ENCODE measurements at places on chromosomes 6 and 20. TPM values are rescaled to one million over a fixed set of nuclear protein-coding genes. Genes with fewer than 3 reads are reported as not detected.

ZNF165 gene
- 0.25 TPM for polyA plus RNA-seq

PCK1 gene
- polyA plus RNA-seq: not detected

HDGFL1 gene
- not detected for polyA plus RNA-seq

DEFB132 gene
- polyA plus RNA-seq: not detected

DEFB124 gene
- 0.26 TPM for polyA plus RNA-seq

ECT2L gene
- 0.02 TPM for polyA plus RNA-seq

MCCD1 gene
- not detected for polyA plus RNA-seq

NTSR1 gene
- polyA plus RNA-seq: 3.1 TPM

GSTA1 gene
- not detected for polyA plus RNA-seq

TRIM15 gene
- polyA plus RNA-seq: not detected

SLC22A23 gene
- polyA plus RNA-seq: not detected

NOX3 gene
- polyA plus RNA-seq: not detected

SNHG17 gene
- polyA plus RNA-seq: 40.3 TPM

HSPA1L gene
- polyA plus RNA-seq: 0.69 TPM

SLC17A1 gene
- not detected for polyA plus RNA-seq

GGTLC1 gene
- not detected for polyA plus RNA-seq

BFSP1 gene
- 7.1 TPM for polyA plus RNA-seq

GSTA3 gene
- polyA plus RNA-seq: not detected

COL20A1 gene
- not detected for polyA plus RNA-seq

SCUBE3 gene
- polyA plus RNA-seq: 2.0 TPM

SNAP25 gene
- 42.4 TPM for polyA plus RNA-seq

C6orf141 gene
- not detected for polyA plus RNA-seq

SLC22A2 gene
- polyA plus RNA-seq: not detected

GJA10 gene
- polyA plus RNA-seq: not detected

TUBB2B gene
- polyA plus RNA-seq: 162 TPM

ATP9A gene
- polyA plus RNA-seq: 11.0 TPM

Measured in SK-N-SH (cell line).